WTC11 (cell line): ENCODE measurements at places on chromosomes 16 and 17. TPM values are rescaled to one million over a fixed set of nuclear protein-coding genes. Genes with fewer than 3 reads are reported as not detected.

ARHGDIG gene
- 3.4 to 4.0 TPM (median 3.5 TPM) in 3 replicates for total RNA-seq

SCN4A gene
- 5.2 to 5.8 TPM (median 5.5 TPM) in 3 replicates for total RNA-seq

DBF4B gene
- total RNA-seq, result 32.2 to 35.5 TPM (median 32.9 TPM) in 3 replicates

KRT34 gene
- not detected in 3 replicates for total RNA-seq

TP53TG3C gene
- not detected in 3 replicates for total RNA-seq

LGALS9 gene
- total RNA-seq, result 3.3 to 5.7 TPM (median 3.7 TPM) in 3 replicates

OR3A3 gene
- not detected in 3 replicates for total RNA-seq

DNA sequence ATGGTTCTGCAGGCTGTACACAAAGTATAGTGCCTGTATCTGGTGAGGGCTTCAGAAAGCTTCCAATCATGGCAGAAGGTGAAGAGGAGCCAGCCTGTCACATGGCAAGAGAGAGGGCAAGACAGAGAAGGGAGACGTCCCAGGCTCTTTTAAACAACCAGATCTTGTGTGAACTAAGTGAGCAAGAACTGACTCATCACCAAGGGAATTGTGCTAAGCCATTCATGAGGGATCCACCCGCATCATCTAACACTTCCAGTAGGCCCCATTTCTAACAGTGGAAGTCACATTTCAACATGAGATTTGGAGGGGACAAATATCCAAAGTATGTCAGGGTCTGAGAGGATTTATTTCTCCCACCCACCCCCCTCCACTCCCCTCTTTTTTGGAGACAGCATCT, 56.2 kb upstream of the ELAC2 start:
- H3K27ac ChIP-seq, result no peak overlapping the region
- no peak overlapping the region for H3K4me3 ChIP-seq
- H3K4me1 ChIP-seq, result no peaks in the 10 kb centered on the region
- DNase-seq, result no peak

DNA sequence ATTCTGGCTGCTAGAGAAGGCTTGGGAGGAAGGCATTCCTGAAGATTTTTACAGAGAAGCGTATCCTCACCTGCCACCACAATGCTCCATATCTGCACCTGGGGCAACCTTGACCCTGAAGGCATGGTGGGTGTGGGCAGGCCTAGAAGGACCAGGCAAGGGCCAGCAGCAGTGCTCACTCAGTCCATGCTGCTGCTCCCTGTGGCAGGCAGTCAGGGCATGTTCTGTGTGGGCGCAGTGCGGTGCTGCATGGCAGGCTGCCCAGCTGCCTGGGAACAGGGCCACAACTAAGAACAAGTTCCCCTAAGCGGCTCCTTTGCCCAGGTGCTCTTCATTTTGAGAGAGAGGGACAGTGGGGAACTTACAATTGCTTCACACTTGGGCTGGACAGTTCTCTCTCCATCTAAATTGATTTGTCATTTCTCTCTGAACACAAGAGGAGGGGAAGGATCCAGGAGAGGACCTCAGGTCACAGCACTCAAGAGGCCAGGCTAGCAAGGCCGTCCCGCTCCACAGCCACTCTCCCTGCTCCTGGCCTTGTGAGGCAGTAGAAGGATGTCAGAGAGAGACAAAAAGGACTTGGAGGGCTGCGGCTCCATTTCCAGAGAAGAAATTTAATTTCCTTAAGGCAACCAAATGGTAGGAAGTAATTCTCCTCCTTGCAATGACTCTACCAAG, 158.8 kb downstream of the AATF start:
- no peak overlapping the region for H3K4me3 ChIP-seq
- peak overlapping the region; percentile 86 for H3K27ac ChIP-seq
- no peaks in the 10 kb centered on the region for H3K27me3 ChIP-seq
- no peak for DNase-seq
- peaks cover 28% of the 10 kb centered on the region for H3K36me3 ChIP-seq

- peak; percentile 61 for DNase-seq
- H3K27ac ChIP-seq, result peak overlapping the region; percentile 93
- H3K36me3 ChIP-seq, result no peaks in the 10 kb centered on the region
- no peak overlapping the region for H3K4me3 ChIP-seq
- peaks cover 27% of the 10 kb centered on the region for H3K4me1 ChIP-seq
Observed at GRCh38 chr16:10641953-10642949, 52.5 kb downstream of the TEKT5 start.

GRCh38 chr17:81341516-81342268, 46.6 kb upstream of the SLC38A10 start:
- peak overlapping the region; percentile 90 for H3K4me3 ChIP-seq
- H3K4me1 ChIP-seq, result peaks cover 34% of the 10 kb centered on the region
- peaks cover 69% of the 10 kb centered on the region for H3K27me3 ChIP-seq
- no peak for DNase-seq
- H3K27ac ChIP-seq, result no peak overlapping the region; the same call in 1 of the 2 replicates
- H3K36me3 ChIP-seq, result no peaks in the 10 kb centered on the region

GRCh38 chr16:8655184-8655717, 19.2 kb upstream of the ABAT start:
- peaks cover 11% of the 10 kb centered on the region; the same call in 1 of the 2 replicates for H3K4me1 ChIP-seq
- H3K27ac ChIP-seq, result no peak overlapping the region
- H3K36me3 ChIP-seq, result no peaks in the 10 kb centered on the region
- peak; percentile 57 for DNase-seq

DNA sequence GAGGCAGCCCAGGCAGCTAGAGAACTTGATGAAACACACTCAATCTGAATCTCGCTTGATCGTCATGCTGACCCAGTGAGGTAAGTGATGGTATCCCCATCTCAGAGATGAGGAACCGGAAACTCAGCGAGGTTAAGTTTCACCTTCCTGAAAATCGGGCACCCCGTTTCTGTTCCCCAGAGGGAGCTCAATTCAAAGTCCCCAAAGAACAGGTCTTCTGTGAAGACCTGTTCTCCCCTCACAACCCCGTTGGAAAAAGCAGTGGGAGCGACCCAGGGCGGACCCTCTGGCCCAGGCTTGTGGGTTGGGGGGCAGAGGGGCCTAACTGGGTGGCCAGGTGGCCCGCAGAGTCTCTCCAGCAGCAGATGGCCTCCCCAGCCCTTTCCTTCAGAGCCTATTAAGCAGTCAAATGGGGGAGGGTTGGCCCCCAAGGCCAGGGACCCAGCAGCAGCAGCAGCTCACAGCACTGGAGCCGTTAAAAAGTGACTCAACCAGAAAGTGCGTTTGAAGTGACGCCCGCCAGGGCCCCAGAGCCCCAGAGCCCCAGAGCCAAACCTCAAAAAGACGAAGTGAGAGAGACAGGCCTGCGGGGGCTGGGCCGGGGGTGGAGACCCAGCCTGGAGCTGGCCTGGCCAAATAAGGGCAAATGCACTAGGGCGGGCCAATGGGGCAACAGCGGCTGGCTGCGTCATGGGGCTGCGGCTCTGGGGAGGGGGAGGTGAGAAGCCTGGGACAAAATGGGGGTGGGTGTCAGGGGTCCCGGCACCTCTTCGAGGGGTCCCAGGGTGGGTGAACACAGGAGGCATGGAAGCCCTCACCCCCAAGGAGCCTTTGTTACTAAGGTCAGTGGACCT, 9.2 kb upstream of the TSPOAP1 start:
- H3K27ac ChIP-seq, result peak overlapping the region; percentile 88
- peak; percentile 84 for DNase-seq
- H3K4me1 ChIP-seq, result peaks cover 45% of the 10 kb centered on the region
- H3K4me3 ChIP-seq, result 0 out of 2 replicates have a peak overlapping the region, but pooled peaks have one; percentile 14

- no peak for DNase-seq
- no peaks in the 10 kb centered on the region for H3K4me1 ChIP-seq
- H3K27me3 ChIP-seq, result no peaks in the 10 kb centered on the region; the same call in 1 of the 2 replicates
Observed at GRCh38 chr16:6374821-6375220, 957.8 kb upstream of the RBFOX1 start.

DNA sequence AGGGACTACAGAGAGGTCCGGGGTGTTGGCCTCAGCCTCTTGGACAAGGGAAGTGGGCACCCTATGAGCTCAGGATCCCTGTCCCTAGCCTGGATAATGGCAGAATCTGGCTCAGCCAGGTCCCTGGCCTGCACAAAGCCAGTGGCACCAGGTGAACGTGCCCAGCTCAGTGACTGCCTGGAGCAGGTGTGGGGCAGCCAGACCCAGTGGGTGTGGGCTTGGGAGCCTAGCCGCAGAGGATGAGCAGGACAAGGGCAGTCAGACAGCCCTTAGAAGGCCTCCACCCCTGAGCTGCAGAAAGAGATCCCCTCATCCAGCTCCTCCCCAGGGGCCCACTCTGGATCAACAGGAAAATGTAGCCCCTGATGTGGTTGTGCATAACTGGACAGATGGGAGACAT, 585.3 kb downstream of the KCNJ18 start:
- H3K27ac ChIP-seq, result no peak overlapping the region
- DNase-seq, result no peak
- H3K4me3 ChIP-seq, result no peak overlapping the region
- no peaks in the 10 kb centered on the region for H3K4me1 ChIP-seq

GRCh38 chr17:700504-701094, 14.0 kb downstream of the VPS53 start:
- H3K4me3 ChIP-seq, result no peak overlapping the region
- H3K4me1 ChIP-seq, result no peaks in the 10 kb centered on the region
- no peak for DNase-seq
- no peaks in the 10 kb centered on the region for H3K27me3 ChIP-seq

GRCh38 chr16:84484579-84485254, 19.7 kb downstream of the MEAK7 start:
- no peak overlapping the region for H3K4me3 ChIP-seq
- H3K27me3 ChIP-seq, result no peaks in the 10 kb centered on the region
- H3K27ac ChIP-seq, result no peak overlapping the region; the same call in 1 of the 2 replicates
- DNase-seq, result peak; percentile 73
- peaks cover 11% of the 10 kb centered on the region; the same call in 1 of the 2 replicates for H3K36me3 ChIP-seq
- H3K4me1 ChIP-seq, result no peaks in the 10 kb centered on the region

- DNase-seq, result peak; percentile 58
- H3K27ac ChIP-seq, result peak overlapping the region; percentile 55
- peaks cover 16% of the 10 kb centered on the region for H3K36me3 ChIP-seq
- no peak overlapping the region for H3K4me3 ChIP-seq
- no peaks in the 10 kb centered on the region for H3K4me1 ChIP-seq
Observed at GRCh38 chr16:15874745-15875314, 13.6 kb downstream of the CEP20 start.

DNA sequence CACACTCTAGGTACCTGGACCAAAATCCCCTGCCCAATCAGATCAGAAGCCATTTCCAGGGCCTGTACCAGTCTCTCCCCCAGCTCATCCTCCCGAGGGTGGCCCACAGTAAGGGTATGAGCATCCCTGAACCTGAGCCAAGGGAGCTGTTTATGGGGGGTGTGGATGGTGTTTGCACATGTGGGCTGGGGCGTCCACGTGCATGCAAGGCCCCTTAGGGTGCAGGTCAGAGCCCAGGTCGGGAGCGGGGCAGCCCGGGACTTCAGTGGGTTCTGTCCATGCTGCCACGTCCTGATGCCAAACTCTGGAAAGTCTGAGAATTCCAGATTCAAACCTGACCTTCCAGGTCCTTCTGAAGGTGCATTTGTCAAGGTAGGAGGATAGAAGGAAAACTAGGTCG, 9.8 kb downstream of the MILR1 start:
- no peaks in the 10 kb centered on the region for H3K36me3 ChIP-seq
- no peak overlapping the region for H3K27ac ChIP-seq
- H3K4me3 ChIP-seq, result no peak overlapping the region
- H3K4me1 ChIP-seq, result no peaks in the 10 kb centered on the region

DNA sequence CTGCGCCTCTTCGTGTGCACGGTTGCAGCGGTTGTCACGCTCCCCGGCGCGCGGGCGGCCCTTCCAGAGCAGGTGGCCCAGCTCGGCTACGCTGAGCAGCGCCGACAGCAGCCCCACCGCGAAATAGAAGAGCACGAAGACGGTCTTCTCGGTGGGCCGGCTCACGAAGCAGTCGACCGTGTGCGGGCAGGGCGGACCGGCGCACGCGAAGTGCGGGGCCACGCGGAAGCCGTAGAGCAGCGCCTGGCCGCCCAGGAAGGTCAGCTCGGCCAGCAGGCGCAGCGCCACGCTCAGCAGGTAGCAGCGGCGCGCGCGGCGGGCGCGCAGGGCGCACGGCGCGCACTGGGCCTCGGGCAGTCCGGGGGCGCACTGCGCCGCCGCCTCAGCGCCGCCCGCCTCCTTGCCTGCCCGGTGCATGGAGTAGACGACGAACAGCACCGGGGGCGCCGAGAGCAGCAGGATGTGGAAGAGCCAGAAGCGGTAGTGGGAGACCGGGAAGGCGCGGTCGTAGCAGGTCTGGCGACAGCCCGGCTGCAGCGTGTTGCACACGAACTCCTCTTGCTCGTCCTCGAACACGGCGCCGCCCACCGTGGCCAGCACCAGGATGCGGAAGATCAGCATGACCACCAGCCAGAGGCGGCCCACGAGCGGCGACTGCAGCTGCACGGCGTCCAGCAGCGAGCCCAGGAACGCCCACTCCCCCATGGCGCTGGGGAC, 1.3 kb downstream of the GJD3 start:
- peaks cover 36% of the 10 kb centered on the region for H3K4me1 ChIP-seq
- peak; percentile 46 for DNase-seq
- H3K27ac ChIP-seq, result no peak overlapping the region
- no peaks in the 10 kb centered on the region for H3K36me3 ChIP-seq
- H3K27me3 ChIP-seq, result peaks cover 40% of the 10 kb centered on the region

DNA sequence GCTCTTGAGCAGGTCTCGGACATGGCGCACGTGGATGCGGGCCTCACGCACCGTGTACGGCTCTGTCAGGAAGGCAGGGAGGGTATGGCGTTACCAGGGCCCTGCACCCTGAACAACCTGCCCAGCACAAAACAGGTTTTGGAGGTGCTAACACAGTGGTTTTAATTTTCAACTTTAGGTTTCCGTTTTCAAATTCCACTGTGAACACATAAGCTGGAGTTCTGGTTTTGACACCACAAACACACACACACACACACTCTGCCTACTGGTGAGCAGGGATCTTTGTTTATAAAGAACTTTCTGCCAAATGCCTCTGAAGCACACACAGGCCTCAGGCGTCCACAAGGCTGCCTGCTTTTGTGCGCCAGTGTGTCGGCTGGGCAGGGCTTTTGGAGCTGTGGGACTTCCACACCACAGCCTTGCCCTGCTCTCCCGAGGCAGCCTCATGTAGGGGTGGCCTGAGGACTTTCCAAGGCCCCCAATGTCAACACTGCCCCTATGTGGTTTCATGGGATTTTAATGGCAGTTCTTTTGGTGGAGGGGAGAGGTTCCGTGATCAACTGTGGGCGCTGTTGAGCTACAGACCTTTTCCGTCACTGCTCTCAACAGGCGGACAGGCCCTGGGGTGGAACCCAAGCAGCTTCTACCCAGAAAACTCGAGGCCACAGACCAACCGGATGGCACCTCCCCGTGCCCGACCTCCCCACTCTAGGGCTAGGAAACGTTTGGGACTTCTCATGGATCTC, 9.4 kb downstream of the CLUH start:
- peak overlapping the region; percentile 65; the same call in 1 of the 2 replicates for H3K27ac ChIP-seq
- peaks cover 20% of the 10 kb centered on the region for H3K36me3 ChIP-seq
- peaks cover 16% of the 10 kb centered on the region for H3K4me1 ChIP-seq
- H3K27me3 ChIP-seq, result no peaks in the 10 kb centered on the region

GRCh38 chr16:557463-558297, 2.5 kb upstream of the PRR35 start:
- H3K4me3 ChIP-seq, result no peak overlapping the region
- peaks cover 28% of the 10 kb centered on the region for H3K27me3 ChIP-seq
- no peak overlapping the region for H3K27ac ChIP-seq
- no peaks in the 10 kb centered on the region for H3K36me3 ChIP-seq

DNA sequence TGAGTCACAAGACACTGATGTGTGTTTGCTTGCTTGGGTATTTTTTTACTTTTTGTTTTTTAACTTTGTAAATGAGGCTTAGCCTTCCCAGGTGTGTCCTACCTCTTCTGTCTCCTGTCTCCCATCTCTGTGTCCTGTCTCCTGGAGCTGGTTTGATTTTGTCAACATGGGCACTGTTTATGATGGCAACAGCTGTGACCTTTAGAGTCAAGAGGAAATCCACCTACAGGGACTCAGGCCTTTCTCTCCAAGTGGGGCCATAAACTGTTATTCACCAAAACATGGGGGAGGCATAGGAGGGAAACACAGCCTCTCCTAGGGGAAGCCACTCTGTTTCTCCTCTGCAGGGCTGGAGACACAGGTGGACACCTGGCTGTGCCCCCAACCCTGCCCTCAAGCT, 13.1 kb upstream of the PLCG2 start:
- DNase-seq, result no peak
- H3K4me1 ChIP-seq, result no peaks in the 10 kb centered on the region
